ACHN (cell line): ENCODE measurements at places on chromosomes 3 and 15.

- DNase-seq, result no peak
Observed at GRCh38 chr15:50377867-50378751, 23.1 kb upstream of the GABPB1 start.

DNA sequence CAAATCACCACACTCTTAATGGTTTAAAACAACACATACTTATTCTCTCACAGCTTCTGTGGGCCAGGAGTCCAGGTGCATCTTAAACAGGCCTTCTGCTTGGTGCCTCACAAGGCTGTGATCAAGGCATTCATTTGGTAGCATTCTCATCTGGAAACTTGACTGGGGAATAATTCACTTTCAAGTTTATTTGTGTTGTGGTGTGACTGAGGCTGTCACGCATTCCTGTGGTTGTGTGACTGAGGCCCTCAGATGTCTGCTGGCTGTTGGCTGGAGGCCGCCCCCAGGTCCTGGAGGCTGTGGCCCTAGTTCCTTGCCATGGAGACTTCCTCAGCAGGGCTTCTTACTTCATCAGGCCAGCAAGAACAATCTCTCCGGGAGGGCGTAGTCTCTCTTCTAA lies 16.9 kb upstream of the FAM3D start:
- DNase-seq, result peak; percentile 6

GRCh38 chr3:143979041-143979440 lies 7.4 kb downstream of the DIPK2A start:
- no peak for DNase-seq

GRCh38 chr3:194773771-194774455 lies 88.2 kb downstream of the FAM43A start:
- DNase-seq, result no peak

GRCh38 chr3:62379321-62379798 lies 6.0 kb upstream of the FEZF2 start:
- no peak for DNase-seq

GRCh38 chr3:119329551-119329950 lies 35.4 kb downstream of the ARHGAP31 start:
- DNase-seq, result no peak
